ENCODE measurements at places on chromosomes 6 and 20. TPM values are rescaled to one million over a fixed set of nuclear protein-coding genes. Genes with fewer than 3 reads are reported as not detected.

DNA sequence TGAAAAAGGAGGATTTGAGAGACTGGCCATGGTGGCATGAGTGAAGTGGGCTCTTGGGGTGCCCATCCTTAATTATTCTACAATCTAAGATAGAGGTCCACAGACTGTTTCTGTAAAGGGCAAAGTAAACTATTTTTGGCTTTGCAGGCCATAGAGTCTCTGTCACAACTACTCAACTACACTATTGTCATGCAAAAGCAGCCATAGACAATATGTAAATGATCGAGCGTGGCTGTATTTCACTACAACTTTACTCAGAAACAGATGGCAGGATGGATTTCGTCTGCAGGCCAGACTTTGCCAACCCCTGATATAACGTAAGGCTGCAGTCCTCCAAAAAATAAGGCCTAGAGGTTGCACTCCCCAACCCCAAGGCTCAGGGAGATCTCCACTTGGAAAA lies 58.2 kb upstream of the NAA20 start:
- DNase-seq = no peak

DNA sequence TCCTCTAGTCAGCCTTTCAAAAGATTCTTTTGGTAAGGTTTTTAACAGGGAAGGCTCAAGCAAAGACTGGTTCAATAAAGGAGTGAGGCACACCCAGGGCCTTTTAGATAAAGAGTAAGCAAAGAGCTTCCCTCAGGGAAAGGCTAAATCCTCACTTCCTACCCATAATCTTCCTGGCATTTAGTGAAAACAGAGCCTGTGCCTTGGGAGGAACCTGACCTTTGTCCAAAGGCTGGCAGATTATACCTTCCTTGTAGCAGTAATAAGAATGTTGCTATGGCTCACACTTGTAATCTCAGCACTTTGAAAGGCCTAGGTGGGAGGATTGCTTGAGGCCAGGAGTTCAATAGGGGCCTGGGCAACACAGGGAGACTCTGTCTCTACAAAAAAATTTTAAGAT lies 280.1 kb upstream of the PLCB4 start:
- no peak for DNase-seq

DNA sequence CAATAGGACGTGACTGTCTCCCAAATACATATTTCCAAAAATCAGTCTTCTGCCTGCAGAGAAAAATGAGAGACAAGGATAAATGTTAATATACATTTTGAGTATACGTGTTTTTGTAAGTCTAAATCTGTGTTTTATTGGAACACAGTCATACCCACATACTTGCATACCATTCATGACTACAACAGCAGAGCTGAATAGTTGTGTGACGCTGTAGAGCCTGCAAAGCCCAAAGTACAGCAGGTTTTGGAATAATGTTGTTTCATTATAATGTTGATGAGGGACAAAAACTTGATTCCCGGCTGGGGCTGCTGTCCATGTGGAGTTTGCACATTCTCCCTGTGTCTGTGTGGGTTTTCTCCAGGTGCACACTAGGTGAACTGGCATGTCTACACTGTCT lies 23.8 kb upstream of the FBXO9 start:
- no peak for DNase-seq

DNA sequence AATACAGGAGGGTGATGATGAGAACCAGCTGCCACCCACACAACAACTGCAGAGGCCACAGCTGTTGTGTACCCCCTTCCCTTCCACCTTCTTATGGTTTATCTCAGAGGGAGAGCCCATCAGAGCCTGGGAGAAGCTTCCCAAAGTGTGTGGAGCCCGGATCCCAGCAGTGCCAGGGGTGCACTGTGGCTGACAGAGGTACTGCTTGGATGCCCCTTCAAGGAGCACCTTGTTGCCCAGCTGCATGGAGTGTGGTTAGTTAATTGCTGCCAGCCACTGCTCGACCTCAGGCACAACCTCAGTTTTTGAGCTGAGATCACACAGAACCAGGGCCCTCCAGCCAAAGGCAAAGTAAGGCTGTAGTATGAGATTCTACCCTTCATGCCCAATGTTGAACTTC lies 13.0 kb downstream of the PI3 start:
- no peak for DNase-seq

DNA sequence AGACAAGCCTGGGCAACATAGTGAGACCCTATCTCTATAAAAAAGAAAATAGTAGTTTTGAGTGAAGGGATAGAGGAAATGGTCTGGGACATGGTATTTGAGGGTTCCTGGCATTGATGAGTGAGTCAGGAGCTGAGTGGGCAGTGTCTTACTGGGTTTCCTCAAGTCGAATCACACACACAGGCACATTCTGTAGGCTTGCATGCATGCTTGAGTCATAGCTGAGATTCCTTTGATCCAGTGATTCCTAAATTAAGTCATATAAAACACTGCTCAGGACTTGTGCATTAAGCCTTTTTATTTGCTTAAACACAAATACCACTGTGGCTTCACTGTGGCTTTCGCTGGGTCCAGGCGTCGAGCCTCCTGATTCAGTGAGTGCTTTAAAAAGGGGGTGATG lies 71.8 kb upstream of the TMEM181 start:
- DNase-seq = no peak

- DNase-seq = peak; percentile 78
These were observed 26.9 kb downstream of the FAM50B start for GRCh38 chr6:3876101-3876500.

DNA sequence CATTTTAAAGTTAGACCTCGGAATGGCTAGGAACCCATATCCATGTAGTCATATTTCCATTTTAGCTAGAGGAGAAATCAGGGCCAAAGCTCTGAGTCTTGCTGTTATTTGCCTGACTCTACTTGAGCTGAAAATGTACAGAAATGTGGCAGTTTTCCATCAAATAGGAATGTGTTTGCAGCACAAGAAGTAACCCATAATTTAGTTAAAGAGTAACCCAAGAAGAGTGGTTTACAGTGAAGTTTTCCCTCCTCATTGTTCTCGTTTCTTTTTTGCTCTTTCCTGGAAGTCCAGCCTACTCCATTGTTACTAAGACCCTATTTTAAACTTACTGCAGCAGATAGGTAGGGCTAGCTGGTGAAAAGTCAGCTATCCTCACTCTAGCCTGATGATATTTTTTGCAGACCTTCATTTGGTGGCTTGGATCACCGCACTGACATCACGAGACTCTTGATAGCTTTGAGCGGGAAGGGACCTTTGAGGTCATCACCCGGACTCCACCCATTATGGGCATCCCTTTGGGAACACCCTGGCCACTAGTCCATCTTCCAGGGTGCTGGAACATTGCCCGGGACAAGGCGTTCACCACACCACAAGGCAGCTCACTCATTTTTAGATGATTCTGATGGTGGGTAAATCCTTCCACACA lies 28.0 kb upstream of the ADGRF5 start:
- DNase-seq = peak; percentile 82

GRCh38 chr6:131213501-131213990 lies 78.3 kb downstream of the AKAP7 start:
- DNase-seq = no peak

- peak; percentile 38 for DNase-seq
These were observed 52.6 kb upstream of the MAFB start for GRCh38 chr20:40741507-40742106.

GRCh38 chr6:13357551-13358075 lies 29.3 kb upstream of the TBC1D7 start:
- DNase-seq = peak; percentile 53

DNA sequence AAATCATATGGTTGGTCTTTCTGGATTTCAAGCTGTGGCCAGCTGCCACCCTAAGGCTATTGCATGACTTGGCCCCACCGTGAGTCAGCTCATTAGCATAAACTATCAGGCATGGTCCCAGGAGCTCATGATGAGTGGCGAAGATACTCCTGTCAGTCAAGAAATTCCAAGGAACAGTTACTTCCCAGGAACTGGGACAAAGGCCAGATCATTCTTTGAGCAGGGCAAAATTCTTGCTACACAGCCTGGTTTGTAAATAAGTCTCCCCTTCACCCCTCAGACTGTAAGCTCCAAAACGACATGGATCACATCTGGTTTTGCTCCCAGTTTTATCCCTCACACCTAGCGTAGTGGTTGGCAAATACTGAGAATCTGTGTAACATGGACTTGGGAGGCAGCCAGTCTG lies 33.0 kb upstream of the KIAA1586 start:
- DNase-seq = no peak

DNA sequence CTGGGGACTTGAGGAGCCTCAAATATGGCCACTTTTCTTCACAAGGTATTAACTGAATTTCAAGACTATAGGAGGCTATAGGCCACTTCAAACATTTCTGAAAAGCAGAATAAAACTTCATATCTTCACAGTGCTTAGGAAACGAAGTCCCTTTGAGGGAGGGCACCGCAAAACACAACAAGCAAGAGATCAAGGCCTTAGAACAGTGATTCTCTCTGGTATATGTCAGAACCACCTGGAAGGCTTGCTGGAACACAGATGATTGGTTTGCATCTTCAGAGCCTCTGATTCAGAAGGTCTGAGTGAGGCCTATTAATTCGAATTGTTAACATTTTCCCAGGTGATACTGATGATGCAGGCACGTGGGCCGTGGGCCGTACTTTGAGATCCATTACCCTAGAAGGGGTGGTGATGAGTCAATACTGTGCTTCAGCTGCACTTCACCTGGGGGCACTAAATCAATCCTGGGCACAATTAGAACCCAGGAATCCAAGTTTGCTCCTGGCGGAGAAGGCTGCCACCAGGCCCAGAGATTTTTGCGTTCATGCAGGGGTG lies 10.7 kb downstream of the SUN5 start:
- no peak for DNase-seq

- DNase-seq = no peak
These were observed 17.0 kb upstream of the CPNE5 start for GRCh38 chr6:36856277-36856676.

GRCh38 chr6:148471624-148472159 lies 129.1 kb downstream of the SASH1 start:
- DNase-seq = no peak

DNA sequence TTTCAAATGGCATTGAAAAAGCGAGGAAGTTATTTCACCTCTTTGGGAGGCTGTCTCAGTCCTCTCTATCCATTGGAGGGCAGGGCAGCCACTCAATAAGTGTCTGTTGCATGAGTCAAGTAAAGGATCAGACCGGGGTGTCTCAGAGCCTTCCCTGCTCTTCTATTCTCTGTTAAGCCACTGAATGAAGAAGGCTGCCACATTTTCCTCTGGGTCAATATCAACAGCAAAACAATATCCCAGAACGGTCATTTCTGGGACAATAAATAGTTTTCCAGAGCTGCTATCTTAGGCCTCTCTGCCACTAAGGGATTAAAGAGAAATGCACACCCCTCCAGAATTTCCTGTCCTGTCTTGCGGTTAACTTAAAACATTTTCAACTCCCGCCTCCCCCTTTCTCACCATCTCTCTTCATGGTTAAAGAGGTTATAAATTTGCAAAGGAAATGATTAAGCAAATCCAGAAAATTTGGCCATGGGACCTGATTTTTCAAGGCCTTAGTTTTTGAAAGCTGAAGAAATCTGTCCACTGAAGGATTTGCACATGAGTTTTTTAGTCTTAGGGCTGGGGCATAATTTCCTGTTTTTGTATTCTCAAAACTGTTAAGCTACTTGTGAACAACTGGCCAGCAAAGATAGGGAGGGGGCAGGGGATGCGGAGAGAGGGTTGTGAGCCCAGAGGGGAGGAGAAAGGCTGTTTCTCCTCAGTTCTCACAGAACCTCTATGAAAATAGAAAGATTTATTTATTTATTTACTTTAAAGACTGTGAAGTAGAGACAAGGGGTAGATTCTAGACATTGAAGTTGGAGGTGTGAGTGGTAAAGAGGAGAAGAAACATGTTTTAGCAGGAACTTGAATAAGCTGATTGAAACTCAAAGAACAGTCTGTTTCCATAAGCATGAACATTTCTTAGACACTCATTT lies 135.7 kb downstream of the BCAS1 start:
- peak; percentile 57 for DNase-seq

GRCh38 chr6:162379757-162380409 lies 347.7 kb downstream of the PRKN start:
- DNase-seq = no peak

GRCh38 chr6:27241443-27241842 lies 6.1 kb upstream of the PRSS16 start:
- no peak for DNase-seq

GRCh38 chr20:58349570-58349969 lies 39.5 kb upstream of the VAPB start:
- DNase-seq = no peak

Gene MCCD1
- total RNA-seq = not detected

Gene KIFC1
- 1.9 TPM for total RNA-seq

Gene USP49
- 1.6 TPM for total RNA-seq

Gene FERMT1
- total RNA-seq = 1.1 TPM

Gene C6orf15
- total RNA-seq = not detected

Gene COL11A2
- total RNA-seq = 1.3 TPM

Gene ZNF337
- 9.1 TPM for total RNA-seq
